ENCODE measurements at places on chromosomes 16 and 17.

DNA sequence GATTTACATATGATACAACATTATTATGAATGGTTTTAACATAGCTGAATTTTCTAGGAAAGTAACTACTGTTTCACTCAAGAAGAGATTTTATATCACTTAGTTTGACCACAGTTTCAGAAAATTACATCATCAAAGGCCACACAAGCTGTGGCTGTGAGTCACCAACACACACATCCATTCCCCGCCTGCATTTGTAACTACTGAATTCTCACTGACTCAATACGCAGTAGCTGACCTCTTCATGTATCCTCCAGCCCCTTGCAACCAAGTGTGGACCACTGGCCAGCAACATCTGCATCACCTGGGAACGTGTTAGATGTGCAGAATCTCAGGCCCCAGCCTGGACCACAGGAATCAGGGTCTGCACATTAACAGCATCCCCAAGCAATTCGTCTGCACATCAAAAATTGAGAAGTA lies 197.6 kb downstream of the XYLT1 start:
- DNase-seq, result peak; percentile 13

DNA sequence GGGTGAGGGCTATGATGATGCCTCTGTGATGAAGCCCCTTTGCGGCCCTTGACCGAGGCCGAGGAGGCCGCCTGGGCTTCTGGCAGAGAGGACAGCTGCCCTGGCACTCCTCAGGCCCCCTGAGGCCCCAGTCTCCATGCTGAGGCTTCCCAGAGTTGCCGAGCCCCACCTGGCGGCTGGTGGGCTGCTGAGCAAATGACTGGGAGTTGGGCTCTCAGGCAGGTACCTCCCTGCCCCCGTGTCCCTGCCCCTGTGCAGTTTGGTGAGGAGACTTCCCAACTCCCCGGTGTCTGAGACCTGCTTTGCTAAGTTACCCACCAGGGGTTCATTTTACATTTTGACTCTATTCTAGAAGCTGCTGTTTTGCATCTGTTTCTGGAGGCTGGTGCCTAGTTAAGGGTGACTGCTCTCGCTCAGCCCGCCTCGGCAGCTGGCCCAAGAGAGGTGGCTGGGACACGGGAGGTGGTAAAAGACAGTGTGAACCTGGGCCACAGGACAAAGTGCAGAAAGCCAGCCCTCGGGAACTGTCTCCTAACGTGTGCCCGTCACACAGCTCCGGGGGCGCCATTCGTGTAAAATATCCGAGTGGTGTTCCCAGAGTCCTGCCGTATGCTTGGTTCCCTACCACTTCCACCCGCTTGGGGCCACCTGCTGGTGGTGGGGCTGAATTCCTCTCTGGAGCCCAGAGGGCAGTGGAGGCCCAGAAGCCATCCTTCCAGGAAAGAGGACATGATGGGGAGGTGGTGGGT lies 134.5 kb downstream of the RAB11FIP4 start:
- no peak for DNase-seq

GRCh38 chr16:10878328-10878643 lies 1.3 kb downstream of the CIITA start:
- DNase-seq, result no peak

GRCh38 chr16:17470182-17470907 lies 415 bp downstream of the XYLT1 start:
- no peak for DNase-seq

DNA sequence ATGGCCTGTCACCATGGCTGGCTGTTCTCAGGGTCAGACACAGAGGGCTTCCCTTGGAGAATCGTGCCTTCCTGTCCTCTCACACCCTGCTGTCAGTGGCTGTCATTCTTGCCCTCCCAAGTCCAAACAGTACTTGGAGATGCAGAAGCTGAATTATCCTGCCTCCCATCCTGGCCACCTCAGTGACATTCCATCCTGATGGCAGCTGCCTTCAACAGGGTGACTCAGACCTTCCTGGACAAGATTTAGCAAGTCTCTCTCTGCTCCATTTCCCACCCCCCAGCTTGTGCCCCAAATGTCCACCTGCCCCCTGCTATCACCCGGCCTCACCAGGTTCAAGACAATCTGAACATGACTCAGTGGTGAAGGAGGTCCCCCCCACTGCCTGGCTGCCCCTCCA lies 4.8 kb upstream of the KRT36 start:
- no peak for DNase-seq

GRCh38 chr16:1010251-1010650 lies 28.7 kb downstream of the SOX8 start:
- DNase-seq, result no peak

GRCh38 chr17:31754239-31754945 lies 104.7 kb downstream of the COPRS start:
- DNase-seq, result no peak

GRCh38 chr17:62791235-62791734 lies 16.8 kb downstream of the MARCHF10 start:
- DNase-seq, result no peak

- DNase-seq, result no peak
These were observed 10.5 kb downstream of the CDK5RAP3 start for GRCh38 chr17:47981462-47981861.

DNA sequence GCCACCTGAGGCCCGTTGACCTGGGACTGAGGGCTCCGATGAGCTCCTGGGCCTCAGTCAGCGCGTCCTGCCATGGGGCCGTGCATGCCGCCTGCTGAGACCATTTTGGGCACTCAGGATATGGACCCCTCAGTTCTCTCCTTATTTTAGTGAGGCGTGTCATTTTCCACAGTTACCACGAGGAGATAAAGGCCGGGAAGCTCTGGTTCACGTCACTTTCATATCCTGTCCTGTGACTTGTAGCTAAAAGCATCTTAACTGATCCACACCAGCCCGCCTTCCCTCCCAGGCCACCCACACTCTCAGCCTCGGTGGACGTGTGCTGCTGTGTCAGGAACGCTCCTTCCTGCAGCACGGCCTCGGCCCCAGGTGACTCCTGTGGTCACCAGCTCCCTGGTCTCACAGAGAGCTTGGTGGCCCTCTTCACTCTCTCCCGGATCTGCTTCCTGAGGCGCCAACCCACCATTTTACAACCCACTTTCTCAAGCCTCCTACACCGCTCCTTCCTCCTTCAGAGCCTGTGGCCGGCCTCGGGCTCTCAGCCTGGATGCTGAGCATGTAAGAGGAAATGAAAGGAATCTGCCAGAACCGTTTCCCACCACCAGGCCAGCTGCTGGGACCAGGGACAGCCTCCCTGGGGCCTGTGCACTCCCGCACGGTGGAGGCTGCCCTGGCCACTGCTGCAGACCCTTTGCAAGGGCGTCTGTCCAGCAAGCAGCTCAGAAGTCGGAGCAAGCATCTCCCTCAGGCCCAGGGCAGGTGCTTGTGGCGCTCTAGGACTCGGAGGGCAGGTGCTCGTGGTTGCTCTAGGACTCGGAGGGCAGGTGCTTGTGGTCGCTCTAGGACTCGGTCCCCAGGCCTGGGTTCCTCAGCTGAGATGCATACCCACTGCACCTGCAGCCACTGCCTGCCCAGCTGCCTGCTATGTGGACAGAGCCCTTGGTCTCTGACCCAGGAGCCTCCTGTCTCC lies 23.9 kb upstream of the FASN start:
- no peak for DNase-seq

DNA sequence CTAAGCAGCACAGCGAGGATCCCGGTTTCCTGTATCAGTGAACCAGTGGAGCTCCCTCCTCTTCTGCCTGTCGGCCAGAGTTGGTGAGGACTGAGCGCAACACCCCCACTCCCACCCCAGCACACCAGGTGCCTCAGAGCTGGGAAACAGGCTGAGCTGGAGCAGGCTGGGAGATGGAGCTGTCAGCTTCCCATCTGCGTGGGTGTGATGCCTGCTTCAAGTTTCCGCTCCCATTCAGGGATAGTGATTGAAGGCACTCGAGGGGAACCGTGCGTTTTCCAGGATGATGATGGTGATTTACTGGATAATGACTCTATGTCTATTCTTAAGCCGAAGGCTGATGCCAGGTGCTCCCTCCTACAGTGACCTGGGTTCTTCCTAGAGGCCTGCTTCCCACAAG lies 144.5 kb downstream of the TMEM132E start:
- no peak for DNase-seq

DNA sequence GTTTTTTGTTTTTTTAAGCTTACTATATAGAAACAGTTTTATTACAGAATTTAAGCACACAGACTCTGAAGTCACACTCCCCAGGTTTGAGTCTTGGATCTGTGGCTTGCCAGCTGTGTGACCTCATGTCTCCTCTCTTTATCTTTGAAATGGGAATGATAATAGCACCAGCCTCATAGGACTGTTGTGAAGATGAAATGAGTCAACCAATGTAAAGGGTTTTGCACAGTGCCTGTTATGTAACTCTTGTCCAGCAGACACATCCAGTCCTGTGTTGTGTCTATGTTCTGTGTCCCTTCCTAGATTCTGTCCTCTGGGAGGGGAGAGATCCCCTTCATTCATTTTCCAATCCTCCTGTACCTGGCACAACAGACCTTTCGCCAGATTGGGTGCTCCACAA lies 3.1 kb upstream of the CPD start:
- no peak for DNase-seq

DNA sequence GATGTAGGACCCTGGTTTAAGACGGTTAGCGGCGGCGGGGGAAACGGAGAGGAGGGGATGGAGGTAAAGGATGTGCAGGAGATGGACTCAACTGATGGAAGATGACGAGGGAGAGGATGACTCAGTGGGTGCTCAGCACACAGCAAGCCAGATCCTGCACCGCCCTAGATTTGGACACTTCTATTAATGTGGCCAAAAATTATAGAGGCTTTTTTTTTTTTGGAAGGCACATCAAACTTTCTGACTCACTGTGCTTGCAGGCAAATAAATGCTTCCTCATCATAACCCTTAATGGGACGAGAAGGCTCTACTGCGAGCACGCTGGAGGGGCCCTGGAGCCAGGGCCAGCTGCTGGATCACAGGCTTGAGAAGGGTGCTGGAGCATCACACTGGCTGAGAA lies 36.0 kb downstream of the RTN4RL1 start:
- DNase-seq, result no peak

- no peak for DNase-seq
These were observed 180.6 kb downstream of the COPRS start for GRCh38 chr17:31678431-31678830.

- DNase-seq, result no peak
These were observed 204.5 kb downstream of the GSG1L start for GRCh38 chr16:27859020-27859419.

DNA sequence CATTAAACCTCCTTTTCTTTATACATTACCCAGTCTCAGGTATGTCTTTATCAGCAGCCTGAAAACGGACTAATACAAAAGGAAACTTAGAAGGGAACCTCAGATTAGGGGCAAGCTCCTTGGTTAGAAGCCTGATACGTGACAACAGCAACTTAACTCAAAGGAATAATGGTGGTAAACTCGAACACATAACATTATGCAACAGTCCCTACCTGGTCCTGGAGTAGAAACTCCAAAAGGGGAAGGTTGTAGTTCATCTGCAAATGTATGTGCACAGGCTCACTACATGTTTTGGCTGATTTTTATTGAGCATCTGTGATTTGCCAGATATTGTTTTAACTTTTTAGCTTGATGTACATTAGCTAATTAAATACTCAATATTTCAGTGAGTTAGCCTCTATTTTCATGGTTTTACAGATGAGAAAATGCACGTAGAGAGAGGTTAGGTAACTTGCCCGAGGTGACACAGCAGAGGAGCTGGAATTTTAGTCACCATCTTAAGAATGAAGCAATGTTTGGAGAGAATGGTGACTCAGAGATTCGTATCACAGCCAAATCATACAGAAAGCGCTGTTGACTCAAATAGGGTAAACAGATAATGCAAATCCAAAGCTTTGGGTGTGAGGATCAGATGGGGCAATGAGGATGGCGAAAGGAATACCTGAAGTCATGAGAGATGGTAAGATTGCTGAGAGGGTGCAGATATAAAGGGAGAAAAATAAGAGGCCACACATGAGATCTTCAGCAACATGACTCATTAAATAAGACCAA lies 194.9 kb upstream of the RBFOX1 start:
- DNase-seq, result no peak

- no peak for DNase-seq
These were observed 3.3 kb upstream of the PMP22 start for GRCh38 chr17:15268461-15268860.

DNA sequence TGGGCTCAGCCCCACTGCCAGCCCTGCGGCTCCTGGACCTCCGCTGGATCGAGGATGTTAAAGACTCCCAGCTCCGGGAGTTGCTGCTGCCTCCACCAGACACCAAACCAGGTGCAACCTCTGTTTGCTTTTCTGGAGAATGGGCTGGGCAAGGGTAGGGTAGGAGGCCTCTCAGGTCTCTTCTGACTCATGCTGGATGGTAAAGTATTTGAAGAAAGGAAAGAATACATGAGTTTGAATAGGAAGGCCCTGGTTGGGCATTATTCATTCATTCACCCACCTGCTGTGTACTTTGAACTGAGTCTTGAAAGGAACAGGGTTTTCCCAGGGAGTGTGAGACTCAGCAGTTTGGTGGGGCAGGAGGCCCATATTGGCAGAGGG lies 6.5 kb upstream of the ORAI3 start:
- no peak for DNase-seq

DNA sequence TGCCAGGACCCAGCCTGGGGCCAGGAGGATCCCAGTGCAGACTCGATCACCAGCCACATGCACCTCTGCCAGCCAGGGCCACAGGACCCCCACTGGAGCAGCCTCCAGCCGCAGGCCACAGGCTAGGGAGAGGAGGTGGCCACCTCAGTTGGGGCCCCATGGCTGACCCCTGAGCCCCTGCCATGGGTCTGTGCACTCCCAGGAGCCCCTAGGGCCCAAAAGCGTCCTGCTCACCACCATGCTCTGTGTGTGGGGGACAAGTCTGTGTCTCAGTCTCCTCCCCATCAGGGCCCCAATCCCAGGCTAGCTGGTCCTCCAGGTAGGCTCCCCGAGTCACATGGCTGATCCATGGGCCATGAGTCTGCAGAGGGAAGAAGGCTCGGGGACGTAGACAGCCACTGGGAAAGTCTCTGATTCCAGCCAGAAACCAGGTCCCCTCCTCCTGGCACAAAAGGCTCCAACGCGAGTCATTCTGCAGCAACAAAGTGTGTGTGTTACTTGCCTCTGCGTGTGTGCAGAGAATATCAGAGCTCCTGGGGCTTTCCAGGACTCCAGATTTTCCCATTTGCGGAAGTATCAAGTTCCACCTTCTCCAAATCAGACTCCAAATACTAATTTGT lies 6.1 kb upstream of the PRSS8 start:
- no peak for DNase-seq

DNA sequence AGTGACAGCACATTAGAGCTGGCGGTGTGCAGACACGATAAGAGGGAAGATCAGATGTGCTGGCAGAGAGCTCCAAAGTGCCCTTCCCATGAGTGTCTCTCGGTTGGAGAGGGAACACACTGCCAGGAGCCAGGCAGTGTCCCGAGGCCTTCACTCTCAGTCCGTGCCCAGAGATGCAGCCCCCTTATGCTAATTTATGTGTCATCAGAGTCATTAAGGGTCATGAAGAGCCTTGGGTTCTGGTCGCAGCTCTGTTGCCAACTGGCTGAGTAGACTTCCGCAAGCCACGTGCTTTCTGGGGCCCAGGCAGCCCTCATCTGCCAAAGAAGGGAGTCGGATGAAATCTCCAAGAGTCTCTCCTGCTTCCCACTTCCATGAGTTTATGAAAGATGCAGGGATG lies 232.5 kb downstream of the MSI2 start:
- DNase-seq, result no peak

- no peak for DNase-seq
These were observed 242.3 kb downstream of the CCDC182 start for GRCh38 chr17:57502811-57503241.

GRCh38 chr17:48375356-48375755 lies 54.7 kb downstream of the SKAP1 start:
- DNase-seq, result no peak
